Vagina (tissue), 2 donors: ENCODE measurements at places on chromosomes 12 and 14.

DNA sequence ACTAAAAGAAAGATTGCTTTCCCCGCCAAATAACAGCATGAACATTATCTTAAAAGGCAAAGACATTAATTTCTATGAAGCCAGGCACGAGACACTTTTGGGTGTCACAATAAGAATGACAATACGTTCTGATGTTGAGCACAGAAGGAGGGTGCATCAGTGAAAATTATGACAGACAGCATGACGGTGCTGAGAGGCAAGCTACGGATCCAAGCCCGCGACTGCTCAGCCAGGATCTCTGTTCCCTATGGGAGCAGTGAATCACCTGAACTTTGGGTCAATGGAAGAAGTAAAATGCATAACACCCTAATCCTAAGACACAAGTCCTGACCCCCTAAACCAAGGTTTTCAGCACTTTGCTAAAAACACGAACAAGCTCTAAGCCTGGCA, 51.7 kb downstream of the SLC25A47 start:
- DNase-seq: no peak

DNA sequence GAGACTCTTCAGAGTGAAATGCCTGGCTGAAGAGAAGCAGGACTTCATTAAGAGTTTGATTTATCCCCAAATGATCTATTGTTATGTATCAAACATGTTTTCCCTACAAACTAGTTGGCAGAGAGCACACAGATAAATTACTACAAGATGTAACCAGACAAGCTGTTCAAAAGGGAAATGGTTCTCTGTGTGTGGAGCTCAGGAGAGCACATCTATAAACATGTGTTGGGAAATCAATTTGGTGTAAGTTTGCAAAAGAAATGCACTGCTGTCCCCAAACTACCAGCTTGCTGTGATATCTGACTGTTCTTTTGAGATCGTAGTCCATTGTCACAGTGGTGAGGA, 159.2 kb downstream of the PAH start:
- DNase-seq: no peak

GRCh38 chr12:77392467-77393088, 327.2 kb upstream of the E2F7 start:
- no peak for DNase-seq

DNA sequence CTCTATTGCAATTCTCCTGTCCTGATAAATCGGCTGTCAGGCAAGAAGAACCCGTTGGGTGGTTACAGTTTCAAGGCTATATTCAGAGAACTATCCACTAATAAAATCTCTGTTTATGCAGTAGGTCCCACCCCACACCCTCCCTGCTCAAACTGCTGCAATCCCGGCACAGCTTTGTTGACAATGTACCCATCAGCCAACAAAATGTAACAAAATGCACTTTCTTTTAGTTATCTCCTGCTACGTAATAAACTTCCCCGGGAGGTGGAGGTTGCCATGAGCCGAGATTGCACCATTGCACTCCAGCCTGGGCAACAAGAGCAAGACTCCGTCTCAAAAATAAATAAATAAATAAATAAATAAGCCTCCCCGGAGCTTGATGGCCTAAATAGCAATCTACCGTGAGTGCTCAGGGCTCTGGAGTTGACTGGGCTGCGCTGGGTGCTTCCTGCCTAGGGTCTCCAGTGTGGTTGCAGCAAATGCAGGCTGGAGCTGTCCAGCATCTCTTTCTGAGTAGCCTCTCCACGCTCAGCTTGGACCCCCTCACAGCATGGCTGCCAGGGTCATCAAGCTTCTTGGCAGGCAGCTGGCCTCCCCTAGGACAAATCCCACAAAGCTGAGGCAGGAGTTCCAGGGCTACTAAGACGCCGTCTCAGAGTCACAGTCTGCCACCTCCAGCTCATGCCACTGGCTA, 43.2 kb upstream of the FBRSL1 start:
- no peak for DNase-seq

GRCh38 chr14:66135831-66136230, 350.3 kb upstream of the CCDC196 start:
- no peak for DNase-seq

- DNase-seq: no peak
Observed at GRCh38 chr14:58954901-58955861, 233.3 kb upstream of the DAAM1 start.

DNA sequence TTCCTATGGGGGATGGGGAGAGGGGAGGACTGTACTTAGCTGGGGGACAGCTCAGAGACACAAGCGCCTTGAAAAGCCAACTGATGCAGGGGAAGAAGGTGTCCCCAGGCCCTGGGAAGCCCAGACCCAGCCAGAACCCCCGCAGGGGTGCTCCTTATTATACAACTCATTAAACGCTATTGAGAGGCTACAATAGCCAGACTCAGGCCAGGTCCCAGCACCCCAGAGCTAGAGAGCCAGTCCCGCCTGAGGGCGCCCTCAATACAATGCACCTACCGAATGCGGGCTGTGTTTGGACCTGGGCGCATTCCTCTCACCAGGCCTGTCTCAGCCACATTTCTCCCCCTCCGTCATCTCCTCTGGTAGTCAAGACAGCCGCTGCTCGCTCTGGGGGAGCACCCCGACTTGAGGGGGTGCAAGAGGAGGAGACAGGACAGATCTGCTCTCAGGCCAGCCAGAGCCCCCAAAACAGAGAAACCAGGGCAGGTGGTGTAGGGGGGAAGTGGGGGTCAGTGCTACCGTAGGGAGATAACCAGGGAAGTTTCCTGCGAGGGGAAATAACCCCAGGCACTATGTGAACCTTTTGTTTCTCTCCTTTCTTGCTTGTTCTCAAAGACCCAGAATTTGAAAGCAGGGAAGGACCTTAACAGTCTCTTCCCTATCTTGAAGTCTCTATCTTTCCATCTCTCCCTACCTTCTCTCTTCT, 6.1 kb upstream of the ASIC1 start:
- DNase-seq: no peak

GRCh38 chr12:64097366-64098105, 124.6 kb downstream of the KICS2 start:
- no peak for DNase-seq

- no peak for DNase-seq
Observed at GRCh38 chr14:87491816-87492215, 501.2 kb downstream of the GALC start.

GRCh38 chr12:56785141-56785865, 22.2 kb downstream of the HSD17B6 start:
- no peak for DNase-seq
